Mesenchymal stem cell (in vitro differentiated cells and primary cell): ENCODE measurements at places on chromosomes 7 and 10.

- no peak for DNase-seq
Measured at GRCh38 chr10:128859738-128860386, 607.2 kb upstream of the MGMT start.

DNA sequence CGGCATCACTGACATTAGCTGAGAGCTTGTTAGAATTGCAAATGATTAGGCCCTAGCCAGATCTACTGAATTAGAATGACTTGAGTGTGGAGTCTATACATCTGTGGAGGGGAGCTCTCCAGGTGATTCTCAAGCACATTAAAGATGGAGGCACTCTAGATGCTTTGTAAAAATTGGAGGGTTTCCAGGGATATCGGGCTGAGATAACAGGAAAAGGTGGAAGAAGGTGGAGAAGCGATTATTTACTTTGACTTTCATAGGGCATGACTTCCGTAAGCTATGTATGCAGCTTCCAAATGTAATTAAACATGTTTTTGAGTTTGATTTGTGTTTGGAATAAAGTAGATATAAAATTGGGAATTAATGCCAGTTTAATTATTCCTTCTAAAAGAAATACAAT, 235.0 kb upstream of the PTN start:
- DNase-seq = no peak

DNA sequence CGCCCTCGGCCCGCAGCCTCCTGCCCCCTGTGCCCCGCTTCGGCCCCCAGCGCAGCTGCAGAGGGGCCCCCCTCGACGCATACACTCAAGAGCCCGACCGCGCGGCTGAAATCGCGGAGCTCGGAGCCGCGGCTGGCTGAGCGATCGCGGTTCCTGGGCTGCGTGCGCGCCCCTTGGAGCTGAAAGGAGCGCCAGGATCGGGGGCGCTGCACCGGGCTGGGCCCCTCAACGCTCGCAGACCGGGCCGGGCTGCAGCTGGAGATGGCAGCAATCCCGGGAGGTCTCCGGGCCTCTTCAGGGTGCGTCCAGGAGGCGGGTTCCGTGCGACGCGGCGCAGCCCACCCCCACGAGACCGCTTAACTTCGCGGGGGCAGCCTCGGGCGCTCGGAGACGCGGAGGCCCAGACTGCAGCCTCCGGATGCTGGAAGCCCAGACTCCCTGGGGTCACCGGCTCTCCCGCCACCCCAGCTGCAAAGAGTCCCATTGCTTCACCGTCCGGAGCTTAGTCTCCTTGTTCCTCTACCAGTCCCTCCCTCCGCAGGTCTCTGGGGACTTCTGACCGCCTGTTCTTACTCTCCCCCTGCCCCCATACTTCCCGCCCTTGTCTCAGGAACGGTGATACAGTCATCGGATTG, 73.0 kb upstream of the LRRC4 start:
- DNase-seq = no peak

DNA sequence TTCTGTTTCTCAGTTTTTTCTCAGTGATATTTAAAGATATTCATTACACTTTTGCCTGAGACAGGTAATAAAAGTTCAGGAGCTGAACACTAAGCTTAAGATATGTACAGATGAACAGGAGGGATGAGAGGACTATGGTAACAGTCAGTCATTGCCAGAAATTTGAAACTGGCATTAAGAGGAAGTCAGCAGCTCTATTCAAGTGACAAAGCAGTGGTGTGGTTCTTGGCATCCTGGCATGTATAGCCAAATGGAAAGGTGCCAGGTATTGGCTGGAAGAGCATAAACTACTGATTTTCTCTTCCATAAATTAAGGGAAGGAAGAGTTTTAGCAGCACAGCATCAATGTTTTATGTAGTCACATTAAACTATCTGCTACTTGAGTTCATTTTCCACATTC, 22.7 kb downstream of the HOXA1 start:
- no peak for DNase-seq
